Stimulated activated CD4-positive, alpha-beta T cell treated with anti-CD3 and anti-CD28 coated beads, Interleukin-4, amount 100 ng/mL, for 24 hours (primary cell): ENCODE measurements at places on chromosomes 2 and 18.
A peak's percentile ranks its signal among the peaks of the same experiment; 100 is the strongest.

DNA sequence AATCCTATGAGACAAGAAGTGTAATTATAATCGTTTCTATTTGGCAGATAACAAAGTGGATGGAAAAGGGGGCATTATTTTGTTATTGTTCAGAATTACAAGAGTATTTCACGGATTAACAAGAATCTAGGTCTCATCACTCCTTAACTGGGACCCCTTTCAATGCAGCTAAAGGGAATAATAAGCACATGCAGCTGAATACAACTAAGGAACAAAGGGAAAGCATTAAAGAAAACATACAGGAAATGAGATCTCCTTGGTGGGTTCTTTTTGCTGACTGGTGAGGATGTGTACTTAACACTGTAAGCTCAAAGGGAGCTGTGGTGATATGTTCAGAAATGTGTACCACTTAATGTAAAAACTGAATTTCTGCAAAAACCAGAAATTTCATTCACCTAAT, 140.5 kb upstream of the WDSUB1 start:
- no peak for DNase-seq

DNA sequence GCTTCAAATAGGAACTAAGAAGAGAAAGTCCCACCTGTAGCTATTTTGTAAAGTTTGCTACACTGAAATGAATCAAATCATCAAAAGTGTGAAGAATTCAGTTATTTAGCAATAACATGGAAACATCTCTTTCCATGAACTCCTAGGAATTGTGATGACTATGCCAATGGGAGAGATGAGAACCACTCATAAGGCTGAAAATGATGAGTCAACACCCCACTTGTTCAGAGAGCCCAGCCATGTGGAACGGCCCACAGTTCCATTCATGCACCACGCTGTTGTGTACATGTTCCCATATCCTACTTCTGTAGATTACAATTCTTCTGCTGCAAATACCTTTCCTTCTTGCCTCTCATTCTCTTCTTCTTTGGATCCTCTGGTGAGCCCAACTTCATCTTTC, 645.5 kb upstream of the ID2 start:
- DNase-seq = no peak

DNA sequence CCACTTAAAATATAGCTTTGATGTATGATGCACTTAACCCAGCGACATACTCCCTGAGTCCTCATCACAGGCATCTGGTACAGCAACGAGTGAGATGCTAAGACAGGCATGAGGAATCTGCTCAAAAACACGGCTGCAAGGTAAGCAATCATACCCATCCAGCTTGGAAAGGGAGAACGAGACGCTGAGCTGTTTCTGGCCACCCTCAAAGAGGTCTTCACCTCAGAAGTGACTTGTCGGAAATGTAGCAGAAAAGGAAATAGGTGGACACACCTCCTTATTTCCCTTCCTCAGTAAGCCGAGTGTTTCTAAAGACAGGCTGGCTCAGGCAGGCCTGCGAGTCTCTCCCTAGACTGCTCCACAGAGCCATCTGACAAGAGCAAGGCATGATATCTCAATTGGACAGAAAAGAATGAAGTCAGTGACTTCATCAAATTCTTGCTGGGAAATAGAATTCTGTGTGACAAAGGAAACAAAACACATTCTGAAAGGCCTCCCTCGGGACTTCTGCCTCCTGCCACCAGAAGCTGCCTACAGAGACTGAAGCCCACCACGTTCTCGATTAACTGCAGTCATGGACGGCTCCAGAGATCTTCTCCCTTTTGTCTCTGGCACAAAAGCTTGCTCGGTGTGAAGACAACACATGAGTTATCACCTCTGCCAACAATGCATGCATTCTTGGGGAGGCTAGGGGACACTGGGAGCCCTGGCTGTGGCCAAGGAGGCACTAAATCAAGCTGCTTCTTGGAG, 84.3 kb downstream of the UXS1 start:
- no peak for DNase-seq

DNA sequence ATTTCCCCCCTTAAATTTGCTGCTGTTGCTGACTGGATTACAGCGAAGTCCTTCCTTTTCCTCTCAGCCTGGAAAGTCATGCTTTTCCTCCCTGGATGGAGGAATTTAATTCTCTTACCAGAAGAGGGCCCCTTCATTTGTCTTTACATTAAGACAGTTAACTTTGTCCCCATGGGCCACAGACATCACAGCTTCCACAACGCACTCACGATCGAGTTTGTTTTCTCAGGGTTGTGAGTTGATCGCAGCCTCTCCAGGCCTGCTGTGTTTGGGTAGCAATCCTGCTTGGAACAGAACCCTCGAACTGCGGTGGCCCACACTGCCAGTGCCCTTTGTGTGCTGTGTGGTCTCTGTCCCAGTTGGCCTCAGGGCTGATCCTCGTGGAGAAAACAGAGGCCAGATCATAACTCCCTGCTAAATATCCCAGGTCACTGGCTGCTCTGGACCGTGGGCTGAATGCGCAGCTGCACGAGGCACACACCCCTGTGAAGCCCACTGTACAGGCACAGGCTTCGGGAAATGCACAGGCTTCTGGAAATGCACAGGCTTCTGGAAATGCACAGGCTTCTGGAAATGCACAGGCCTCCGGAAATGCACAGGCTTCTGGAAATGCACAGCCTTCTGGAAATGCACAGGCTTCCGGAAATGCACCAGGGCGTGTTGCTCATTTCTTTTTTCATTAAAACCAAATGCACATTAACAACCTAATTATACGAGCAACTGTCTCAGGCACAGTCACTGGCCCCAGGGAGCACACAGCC, 2.2 kb upstream of the PDIA6 start:
- DNase-seq = no peak

GRCh38 chr2:10722252-10722825, 909 bp downstream of the ATP6V1C2 start:
- no peak for DNase-seq

GRCh38 chr2:74004212-74005182, 19.8 kb downstream of the TET3 start:
- no peak for DNase-seq

- no peak for DNase-seq
Measured at GRCh38 chr2:202488671-202489070, 112.5 kb downstream of the BMPR2 start.

- DNase-seq = peak; percentile 58
Measured at GRCh38 chr2:159903443-159904126, 105.6 kb upstream of the CD302 start.

DNA sequence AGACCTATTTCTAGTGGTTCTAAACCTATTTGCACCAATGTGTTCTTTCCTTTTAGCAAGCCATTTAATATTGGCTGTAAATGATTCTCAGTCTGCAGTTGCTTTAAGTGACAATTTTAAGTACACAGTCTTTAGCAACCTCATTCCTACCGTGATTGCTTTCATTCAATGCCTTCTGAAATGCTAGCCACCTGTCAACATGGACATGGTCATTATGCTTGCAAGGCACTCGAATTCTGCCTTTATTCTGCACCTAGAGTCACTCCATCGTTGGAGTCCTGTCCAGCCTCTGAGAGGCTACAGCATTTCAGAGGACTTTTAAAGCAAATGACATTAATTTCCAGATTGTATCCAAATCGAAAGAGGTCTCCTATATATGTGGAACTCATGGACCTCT, 115.1 kb downstream of the IRS1 start:
- no peak for DNase-seq

DNA sequence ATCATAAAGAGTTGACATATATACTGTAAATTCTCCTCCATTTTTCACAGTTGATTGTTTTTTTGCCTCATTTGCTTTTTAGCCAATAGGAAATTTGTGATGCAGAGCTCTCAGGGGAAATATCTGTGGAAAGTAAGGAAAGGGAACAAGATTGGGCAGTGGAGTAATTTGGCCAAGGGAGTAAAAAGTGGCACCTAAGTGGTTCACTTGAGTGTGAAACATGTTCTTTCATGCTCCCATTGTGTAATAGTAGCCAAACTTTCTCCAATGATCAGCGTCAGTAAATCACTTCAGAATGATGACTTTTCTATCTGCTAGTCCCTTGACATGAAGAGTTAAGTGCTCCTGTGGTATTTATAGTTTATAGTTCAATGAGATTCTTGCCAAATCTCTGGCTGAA, 141.9 kb upstream of the KCNJ3 start:
- DNase-seq = no peak

- DNase-seq = no peak
Measured at GRCh38 chr2:218002845-218003180, at the start of gene TNS1. TNS1 (minus strand) TSS chr2:218002995; CDS start chr2:218002872, 123 bp downstream.

DNA sequence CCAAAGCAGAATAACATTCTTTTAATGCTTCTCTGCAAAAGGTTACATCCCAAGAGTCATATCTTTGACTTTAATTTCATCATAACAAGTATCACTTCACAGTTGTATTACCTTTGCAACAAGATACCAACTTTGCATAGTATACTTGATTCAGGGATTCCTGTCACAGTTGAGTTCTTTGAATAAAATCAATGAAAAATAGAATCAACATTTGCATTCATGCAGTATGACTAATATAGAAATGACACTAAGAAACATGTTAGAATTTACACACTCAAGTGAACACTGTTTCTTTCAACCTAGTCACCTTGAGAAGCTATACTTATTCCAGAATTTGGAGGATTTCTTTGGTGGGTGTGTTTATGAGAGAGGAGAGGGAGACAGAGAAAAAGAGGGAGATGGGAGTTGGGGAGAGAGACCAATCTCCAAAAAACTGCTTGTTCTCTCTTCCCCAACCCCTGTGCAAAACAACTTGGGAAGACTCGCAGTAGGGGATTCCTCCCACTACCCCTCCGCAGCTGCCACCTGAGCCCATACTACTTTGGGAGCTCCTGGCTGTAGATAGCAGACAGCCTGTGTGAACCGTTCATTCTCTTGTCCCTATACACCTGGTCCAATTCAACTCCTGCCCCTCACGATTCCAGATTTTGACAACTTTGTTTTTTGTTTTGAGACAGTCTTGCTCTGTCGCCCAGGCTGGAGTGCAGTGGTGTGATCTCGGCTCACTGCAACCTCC, 57.7 kb downstream of the PELI1 start:
- no peak for DNase-seq

- DNase-seq = no peak
Measured at GRCh38 chr2:206611736-206612135, 30.6 kb upstream of the FAM237A start.

GRCh38 chr2:159562248-159562647, 54.1 kb downstream of the BAZ2B start:
- DNase-seq = no peak

DNA sequence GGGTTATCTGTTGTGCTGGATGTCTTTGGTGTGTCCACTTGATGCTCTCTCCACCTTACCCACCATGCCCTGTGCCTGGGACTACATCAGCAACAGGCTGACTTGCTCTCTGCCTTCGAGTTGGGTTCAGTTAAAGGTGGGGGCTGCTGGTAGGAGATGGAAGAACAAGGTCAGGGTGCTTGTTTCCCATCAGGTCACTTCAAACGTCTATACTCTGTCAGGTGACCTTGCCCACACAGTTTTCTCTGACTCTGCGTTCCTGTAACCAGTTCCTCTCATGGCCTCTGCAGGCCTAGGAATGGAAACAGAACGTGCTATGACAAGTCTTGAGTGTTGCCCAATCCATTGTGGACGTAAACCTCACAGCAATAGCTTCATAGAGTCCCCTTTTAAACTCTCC, 38.4 kb upstream of the PAPOLG start:
- DNase-seq = no peak

DNA sequence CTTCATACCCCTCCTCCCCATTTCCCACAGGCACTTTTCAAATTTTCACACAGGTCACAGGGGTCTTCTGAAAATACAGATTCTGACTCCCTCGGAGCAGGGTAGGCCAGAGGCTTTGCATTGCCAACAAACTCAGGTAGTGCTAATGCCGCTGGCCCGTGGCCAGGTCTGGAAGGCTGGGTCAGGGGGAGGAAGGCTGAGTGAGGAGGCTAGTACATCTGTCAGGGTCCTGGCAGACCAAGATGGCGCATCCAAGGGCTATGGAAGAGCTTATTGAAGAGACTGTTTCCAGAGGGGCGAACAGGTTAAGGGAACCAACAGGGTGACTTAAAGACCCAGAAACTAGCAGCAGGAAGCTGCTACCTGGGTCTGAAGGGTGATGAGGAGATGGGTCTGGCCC, 336.7 kb upstream of the ID2 start:
- no peak for DNase-seq

GRCh38 chr18:46275370-46275769, 171.2 kb downstream of the HAUS1 start:
- no peak for DNase-seq

GRCh38 chr2:174024524-174025270, 59.5 kb upstream of the SP3 start:
- DNase-seq = no peak

- no peak for DNase-seq
Measured at GRCh38 chr2:58515827-58516573, 274.9 kb upstream of the FANCL start.

DNA sequence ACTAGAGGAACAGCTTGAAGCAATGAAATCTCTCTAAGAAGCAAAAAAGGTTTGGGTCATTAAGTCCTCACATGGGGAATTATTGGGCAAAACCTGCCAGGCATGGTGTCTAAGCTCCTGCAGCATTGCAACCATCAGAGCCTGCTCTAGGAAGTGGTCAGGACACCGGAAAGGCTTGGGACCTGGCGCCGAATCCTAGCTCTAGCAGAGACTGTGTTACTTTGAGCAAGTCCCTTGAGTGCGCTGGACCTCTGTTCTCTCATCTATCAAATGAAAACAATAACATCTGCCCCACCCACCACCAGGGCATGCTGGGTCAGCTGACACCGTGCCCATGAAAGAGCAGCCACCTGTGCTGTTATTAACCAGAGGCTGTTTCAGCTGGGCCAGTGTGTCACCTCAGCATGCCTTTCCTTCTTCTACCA, 6.3 kb downstream of the TMEM127 start:
- no peak for DNase-seq

GRCh38 chr18:53747210-53747609, 477.3 kb downstream of the MBD2 start:
- no peak for DNase-seq

DNA sequence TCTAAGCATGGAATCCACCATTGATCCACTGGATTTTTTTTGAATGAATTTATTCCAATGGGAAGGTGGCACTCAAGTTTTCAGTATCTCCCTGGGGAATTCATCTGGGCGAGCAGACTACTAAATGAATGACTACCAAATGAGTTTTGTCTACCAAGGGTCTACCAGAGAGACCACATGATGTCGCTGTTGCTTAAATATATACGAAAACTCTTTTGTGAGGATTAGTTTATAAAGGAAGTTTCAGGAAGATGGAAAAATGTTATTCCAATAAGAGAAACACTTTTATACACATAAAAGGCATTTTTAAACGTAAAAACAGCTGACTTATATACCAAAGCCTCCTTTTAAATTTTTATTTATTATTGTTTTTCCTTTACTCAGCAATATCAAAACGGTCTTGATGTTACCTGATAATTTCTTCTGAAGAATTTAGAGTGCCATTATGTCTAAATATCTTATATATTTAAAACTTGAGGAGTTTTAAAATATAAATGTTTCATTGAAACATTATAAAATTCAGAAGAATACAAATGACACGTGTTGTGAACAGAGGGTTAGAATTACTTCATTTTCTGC, 139.7 kb downstream of the HRH4 start:
- DNase-seq = no peak

DNA sequence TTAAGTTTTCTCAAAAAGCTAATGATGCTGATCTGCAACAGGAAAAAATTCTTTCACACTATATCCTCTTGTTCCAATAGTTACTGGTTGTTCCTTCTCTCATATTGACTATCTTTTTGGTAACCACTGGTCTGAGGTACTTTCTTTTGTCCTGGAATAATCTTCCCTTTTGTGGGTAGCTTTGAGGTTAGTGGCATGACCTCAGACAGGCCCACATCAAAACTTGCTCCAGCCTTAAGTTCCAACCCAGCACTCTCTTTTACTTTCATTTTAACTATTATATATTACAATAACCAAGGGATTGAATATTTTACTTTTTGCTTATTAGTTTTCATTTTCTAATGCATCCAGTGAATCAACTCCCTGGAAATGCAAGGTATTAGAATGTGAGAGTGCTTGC, 9.5 kb downstream of the REG1A start:
- no peak for DNase-seq
